ENCODE measurements at places on chromosomes 1 and 21. TPM values are rescaled to one million over a fixed set of nuclear protein-coding genes. Genes with fewer than 3 reads are reported as not detected.

DNA sequence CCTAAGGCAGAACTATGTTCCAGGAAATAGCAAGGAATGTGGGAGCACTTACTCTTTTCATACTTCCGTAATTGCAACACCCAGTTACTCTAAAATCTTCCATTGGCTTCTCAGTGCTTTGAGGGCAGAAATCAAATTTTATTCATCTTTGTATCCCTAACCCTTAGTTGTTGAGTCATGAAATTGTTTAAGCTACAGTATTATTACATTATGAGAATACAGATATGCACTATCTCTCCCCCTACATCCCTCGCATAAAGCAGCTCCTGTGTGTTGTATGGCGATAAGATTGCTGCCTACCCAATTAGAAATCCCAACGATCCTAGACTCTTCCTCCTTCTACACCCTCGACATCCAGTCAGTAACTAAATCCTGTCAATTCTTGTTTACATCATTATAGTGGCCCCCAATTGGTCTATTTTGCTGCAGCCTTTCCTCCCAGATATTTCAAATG is 2.6 kb downstream of the AIDA start:
- no peak overlapping the region for H3K4me3 ChIP-seq
- H3K27me3 ChIP-seq = no peaks in the 10 kb centered on the region
- peaks cover 2% of the 10 kb centered on the region for H3K36me3 ChIP-seq

The TPRG1L gene
- 46.7 TPM for total RNA-seq

The C1orf141 gene
- not detected for total RNA-seq

DNA sequence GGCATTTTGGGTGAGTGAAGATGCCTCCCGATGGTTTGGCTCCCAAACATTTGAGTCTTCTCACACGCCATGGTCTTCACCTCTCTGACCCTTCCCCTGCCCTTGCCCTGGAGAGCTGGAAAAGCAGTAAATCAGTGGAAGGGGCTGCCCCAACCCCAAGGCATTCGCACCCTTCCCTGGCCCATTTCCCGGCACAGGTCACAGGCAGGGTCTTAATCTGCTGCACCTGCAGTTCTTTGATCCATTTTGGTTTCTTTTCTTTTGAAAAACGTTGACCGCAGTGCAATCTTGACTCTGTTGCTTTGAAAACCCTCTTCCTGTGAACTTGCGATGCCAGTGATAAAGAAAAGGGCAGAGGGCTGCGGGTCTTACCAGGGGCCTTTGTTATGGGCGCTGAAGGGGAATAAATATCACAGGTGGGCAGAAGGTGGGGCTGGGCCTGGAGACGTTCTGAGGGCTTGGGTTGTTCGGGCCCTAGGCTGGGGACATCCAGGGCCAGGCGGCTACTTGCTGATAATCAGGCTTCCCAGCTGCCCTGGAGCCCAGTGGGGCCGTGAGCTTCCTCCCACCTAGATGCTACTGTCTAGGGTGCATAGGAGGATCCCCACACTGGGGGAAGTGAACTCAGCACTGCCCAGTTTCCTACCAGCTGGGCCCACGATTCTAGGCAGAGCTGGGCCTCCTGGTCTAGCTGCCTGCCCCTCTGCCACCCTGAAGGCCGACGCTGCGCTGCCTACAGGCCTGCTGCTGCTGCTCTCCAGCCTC is 38.6 kb upstream of the EPS8L3 start:
- peak overlapping the region; percentile 17 for H3K27ac ChIP-seq
- H3K36me3 ChIP-seq = no peaks in the 10 kb centered on the region
- DNase-seq = no peak
- H3K4me1 ChIP-seq = peaks cover 53% of the 10 kb centered on the region
- H3K27me3 ChIP-seq = peaks cover 19% of the 10 kb centered on the region
- no peak overlapping the region for H3K4me3 ChIP-seq

DNA sequence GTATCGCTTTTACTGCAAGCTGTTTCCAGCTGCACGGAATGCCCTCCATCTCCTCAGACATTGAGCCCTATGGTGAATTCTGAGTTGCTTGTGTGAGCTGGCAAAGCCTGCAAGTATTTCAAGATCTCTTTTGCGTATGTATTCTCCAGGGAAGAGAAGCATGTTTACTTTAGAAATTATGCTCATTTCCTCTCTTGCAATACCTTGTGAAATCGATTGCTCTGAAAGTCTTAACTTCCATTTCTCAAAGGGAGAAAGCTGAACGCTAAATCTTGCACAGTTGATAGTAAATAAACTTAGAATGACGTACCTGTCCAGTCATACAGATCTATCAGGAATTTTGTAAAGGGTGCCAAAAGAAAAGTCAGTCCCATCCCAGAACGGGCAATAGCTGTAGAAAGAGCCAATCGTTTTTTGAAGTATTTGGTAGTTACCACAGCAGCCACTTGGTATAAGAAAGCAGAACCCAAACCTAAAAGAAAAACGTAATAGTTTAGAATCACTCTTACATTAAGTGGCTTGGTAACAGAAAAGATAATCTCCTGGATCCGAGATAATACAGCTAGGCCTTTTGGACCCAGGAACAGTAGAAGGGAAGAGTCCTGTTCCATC is 10.0 kb downstream of the SLC16A4 start:
- H3K36me3 ChIP-seq = peaks cover 15% of the 10 kb centered on the region
- peak overlapping the region; percentile 34 for H3K27ac ChIP-seq
- no peak overlapping the region for H3K4me3 ChIP-seq
- peaks cover 12% of the 10 kb centered on the region for H3K4me1 ChIP-seq

All from natural killer cell (primary cell).